CD4-positive, alpha-beta T cell treated with Interleukin-2 at 100 ng/mL for 4 hours (primary cell): ENCODE measurements at places on chromosomes 4 and X.

DNA sequence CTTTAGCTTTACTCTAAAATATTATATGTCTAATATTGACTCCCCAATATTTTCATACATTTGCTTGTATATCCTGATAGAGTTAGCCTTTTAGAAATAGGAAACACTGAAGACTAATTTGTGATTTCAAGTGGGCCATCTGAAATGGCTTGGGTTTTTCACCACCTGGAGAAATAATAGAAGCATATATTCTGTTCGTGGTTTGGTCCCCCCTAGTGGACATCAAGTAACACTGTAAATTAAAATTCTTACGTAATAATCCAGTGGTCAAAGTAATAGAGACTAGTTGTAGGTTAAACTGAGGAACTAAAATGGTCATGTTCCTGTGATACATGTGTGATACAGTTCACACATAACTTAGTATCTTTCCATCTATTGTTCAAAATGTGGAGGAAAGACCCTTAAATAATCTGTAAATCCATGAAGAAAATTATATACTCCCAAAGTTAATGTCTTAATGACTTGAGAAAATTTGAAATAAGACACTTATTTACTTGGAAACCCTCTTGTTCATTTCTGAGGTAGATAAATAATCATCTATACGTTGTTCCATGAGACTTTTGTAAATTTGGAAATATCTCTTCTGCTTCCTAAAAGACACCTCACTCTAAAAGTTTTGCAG, 79.8 kb upstream of the SMARCAD1 start:
- DNase-seq, result no peak

- DNase-seq, result no peak
These were observed 215.5 kb upstream of the UGT8 start for GRCh38 chr4:114383067-114383466.

DNA sequence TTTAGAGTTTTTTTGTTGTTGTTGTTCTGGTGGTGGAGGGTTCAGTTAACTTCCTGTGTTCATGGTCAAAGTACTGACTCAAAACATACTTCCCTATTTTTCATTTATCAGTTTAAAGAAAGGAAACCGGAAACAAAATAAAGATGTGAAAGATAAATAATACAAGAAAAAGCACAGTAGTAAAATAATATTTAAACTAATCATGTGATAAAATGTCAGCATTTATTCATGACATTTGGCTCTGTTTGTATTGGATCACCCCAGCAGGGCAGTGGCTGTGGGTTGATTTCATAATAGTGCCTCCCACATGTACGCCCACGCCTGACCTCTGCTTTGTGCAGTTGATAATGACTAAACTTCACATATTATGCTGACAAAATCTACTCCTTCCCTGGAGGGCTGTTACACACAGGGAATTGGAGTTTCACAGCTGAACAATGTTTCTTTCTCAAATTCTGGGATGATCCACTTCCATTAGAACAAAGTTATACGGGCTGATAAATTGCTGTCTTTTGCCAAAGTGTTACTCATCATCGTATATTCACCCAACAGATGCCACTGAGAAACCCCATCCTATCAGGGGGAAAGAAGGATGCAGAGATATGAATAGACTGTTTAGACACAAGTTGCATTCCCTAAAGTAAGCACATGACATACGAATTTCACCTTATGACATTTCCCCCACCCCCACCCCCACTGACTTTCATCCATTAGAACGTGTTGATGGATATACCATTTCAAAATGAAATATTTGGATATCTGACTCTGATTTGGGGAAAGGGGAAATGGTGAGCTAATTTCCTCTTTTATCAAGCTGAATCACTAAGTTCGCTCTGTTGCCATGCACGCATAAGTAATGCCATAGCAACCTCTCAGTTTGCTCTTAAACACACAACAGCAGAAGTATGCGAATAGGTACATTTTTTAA, 48.3 kb downstream of the AMELX start:
- DNase-seq, result no peak

- no peak for DNase-seq
These were observed 6.3 kb downstream of the AREG start for GRCh38 chr4:74451214-74451661.

- DNase-seq, result no peak
These were observed 194.7 kb upstream of the TLL1 start for GRCh38 chr4:165678236-165678935.
